Body of pancreas (tissue), 4 donors: ENCODE measurements at places on chromosomes 2 and 18. TPM values are rescaled to one million over a fixed set of nuclear protein-coding genes. Genes with fewer than 3 reads are reported as not detected.

RFTN2 gene
- 11.9 TPM for total RNA-seq

DNA sequence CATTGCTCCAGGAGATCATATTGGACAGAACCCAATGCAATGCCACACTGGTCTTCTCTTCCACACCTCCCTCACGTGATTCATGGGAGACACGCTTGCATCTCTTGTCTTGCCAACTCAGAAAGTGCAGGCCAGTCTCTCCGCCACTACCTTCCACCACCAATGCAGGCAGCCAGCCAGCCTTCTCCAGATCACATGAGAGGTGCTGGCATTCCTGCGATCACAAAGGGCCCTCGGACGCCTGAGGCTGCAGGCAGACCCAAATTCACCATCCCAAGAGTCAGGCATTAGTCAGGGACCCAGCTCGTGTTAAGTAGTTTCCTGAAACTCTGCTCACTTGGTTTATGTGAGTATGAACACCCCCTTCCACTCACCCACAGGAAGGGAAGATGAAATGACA, 437.0 kb upstream of the ETAA1 start:
- DNase-seq: no peak

DNA sequence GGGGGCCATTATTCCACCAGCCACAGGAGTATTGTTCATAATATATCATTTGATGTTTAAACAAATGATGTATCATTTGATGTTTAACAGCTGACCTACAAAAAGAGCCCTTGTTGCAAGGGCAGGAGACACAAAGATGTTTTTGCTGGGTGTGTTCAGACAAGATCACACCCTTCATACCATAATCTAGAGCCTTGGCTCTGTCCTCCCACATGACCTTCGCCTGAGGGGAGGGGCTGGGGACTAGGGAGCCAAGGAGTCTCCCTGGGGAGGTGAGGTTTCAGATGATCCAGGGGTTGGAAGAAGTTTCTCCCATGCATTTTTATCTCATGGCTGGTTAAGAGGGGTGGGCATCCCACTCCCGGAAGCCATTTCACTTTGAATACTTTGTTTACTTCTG, 33.5 kb downstream of the CDC42EP3 start:
- no peak for DNase-seq

GRCh38 chr2:17627434-17627833, 86.9 kb downstream of the VSNL1 start:
- no peak for DNase-seq

DNA sequence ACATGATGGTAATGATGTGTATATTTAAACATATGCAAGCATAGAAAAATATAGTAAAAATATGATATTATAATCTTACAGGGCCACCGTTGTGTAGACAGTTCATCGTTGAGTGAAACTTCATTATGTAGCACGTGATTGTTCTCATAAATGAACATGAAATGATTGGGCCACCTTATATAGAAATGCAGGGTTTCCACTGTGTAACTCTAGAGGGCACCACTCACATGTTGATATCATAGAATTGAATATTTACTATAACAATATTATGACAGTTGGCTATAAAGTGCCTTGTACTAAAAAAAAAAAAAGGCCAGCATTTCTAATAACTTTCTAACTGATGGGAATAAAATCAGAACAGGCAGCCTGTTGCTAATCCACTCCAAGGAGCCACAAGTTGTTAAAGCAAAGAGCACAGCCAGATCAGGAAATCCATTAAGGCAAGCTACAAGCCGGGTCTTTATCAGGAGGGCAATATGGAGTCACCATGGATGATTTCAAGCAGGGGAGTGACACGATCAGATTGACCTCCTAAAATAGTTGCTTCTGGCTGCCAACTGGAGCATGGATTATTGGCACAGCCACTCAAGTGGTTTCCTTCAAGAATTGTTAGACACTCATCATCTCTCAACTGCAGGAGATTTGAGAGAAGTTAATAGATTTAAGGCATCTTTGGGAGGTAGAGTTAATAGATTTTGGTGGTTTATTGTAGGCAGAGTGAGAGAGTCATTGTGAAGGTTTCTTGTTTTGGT, 16.7 kb downstream of the IL1F10 start:
- DNase-seq: no peak

- DNase-seq: no peak
Measured at GRCh38 chr18:56727399-56727798, 76.2 kb downstream of the WDR7 start.

- no peak for DNase-seq
Measured at GRCh38 chr2:126059379-126059778, 596.6 kb upstream of the GYPC start.

DNA sequence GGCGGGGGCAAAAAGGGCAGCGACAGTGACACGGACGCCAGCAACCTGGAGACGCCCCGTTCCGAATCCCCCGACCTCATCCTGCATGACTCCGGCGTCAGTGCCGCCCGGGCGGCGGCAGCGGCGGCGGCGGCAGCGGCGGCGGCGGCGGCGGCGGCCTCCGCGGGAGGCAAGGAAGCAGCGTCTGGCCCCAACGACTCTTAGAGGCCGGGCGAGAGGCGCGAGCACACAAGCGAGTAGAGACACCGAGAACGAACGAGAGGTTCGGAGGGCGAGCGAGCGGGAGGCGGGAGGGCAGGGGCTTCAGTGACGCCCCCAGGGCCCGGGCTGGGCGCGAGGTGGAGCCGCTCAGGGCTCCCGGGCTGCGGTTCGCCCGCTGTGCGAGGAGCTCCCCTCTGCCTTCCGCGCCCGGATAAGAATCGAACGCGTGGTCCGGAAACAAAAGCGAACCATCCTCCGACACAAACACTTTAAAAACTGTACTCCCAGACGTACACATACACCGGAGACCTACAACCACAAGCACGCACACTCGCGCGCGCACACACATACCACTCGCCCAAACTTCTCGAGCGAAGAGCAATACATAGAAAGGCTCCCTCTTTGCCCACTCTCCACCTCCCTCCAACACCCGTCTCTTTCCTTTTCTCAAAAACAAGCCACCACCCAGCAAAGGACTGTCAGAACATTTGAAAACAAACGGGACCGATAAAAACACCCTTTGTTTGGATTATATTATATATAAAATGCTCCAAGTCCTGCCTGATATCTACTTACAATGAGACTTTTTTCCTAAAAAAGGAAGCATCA, 2.8 kb downstream of the SP9 start:
- DNase-seq: no peak

DNA sequence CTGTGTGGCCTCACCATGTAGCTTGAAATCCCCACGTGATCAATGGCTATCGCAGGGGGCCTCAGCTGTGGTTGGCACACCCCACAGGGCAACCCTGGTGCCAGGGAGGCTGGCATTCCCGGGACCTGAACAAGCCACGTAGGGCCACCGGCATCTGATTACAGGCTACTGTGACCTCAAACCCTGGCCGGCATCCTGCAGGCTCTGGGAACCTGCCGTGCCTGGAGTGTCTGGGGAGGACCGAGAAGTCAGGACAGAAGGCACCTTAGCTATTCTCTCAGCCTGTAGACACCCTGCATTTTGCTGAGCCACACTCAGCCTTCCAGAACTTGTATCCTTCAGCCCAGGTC, 213.0 kb downstream of the GLI2 start:
- no peak for DNase-seq

DNA sequence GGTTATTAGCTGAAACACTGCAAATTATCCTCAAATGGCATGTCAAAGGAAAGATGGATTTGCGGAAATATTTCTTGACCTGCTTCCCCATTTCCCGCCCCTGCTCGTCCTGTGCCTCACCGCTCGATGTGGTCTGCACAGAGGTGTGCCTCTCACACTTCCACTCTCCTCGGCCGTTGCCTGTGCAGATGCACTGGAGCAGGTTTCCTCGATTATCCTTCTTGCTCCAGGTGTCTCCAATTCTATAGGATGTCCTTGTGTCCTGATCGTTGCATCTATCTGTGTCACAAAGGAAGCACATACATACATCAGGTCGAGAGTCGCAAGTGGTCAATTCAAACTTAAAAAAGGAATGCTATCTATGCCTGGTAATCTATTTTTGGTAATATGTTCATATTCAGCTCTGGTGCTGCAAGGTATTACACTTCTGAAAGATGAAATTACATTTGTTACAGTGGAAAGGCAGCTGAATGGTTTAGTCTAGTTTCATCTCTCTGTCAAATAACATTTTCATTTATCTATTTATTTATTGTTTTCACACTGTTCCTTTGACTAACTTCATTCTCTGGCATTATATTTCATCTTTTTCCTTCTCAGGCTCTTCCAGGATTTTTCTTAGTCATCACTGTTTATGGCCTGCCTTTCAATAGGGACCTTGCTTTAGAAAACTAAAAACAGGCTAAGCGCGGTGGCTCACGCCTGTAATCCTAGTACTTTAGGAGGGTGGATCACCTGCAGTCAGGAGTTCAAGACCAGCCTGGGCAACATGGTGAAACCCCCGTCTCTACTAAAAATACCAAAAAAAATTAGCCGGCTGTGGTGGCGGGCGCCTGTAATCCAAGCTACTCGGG, 7.6 kb downstream of the FN1 start:
- DNase-seq: no peak

DNA sequence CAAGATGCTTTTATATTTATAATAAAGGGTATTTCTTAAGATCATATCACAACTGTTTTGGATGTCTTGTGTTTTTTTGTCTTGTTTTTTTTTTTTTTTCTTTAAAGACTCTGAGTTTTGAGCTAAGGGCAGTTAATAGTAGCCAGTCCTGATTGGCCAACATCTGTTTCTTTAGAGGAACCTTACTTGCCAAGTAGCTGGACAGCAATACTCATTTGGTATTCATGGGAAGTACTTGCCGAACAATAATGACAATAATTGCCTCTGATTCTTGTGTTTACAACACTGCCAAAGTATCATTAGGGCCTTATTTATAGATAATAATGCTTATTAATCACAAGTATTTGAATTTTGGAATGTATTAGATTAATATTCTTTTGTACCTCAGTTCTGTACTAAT, 17.1 kb upstream of the POU3F3 start:
- DNase-seq: no peak

DNA sequence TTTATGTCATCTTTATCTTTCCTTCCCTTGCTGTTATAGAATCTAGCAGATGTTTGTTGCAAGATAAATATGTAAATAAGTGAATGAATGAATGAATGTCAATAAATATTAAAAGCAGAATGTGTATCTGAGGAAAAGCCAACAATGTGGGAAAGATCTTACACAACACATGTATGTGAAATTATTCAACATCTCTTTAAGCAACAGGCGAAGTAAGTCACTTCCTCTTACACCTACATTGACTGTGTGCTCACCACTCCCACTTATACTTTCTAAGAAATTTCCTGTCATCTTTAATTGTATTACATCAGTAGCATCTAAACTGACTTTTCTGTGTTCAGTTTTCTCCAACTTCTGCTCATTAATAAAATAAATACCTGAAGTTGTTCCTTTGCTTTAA, 43.0 kb downstream of the RAD51AP2 start:
- no peak for DNase-seq

DNA sequence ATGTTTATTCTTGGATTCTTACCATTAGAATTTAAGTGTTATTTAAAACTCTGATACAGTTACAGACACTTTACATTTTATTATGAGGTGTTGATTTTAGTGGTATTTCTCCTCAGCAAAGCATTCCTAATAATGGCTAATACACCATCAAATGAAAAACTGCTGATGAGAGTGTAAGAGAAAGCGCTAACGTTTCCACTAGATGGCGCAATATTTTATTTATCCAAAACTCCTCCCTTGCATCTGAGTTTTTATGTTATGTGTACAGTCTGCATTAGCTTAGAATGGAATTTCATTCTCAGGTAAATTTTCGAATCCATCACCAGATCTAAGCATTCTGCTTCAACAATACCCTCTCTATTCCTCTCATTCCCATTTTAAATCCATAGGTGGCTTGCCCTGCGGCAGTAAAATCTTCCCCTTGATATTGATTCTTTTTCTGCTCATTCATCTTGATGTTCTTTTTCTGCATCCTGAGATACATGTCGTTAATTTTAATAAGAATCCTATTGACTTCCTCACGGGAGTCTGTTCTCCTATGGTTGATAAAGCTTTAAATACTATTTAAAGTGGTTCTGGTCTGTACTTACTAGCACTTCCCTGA, 53.9 kb downstream of the PRKRA start:
- peak; percentile 20 for DNase-seq

- no peak for DNase-seq
Measured at GRCh38 chr2:223537115-223537514, 65.0 kb downstream of the SCG2 start.

DNA sequence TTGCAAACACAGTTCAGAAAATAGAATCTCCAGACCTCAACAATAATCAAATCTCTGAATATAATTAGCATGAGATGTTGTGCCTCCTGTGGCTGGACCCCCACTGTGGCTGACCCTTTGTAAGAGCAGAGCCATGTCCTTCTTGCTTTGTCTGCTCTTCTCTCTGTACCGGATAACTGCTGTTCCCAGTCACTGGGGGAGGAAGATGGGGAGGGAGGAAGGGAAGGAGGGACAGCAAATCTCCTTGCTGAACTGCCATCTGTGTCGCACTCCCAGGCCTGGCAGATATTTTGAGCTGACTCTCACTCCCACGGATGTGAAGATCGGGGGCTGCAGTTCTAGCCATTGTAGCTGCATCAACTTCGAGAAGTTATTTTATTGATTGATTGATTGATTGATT, 319.0 kb upstream of the CXCR4 start:
- DNase-seq: no peak

DNA sequence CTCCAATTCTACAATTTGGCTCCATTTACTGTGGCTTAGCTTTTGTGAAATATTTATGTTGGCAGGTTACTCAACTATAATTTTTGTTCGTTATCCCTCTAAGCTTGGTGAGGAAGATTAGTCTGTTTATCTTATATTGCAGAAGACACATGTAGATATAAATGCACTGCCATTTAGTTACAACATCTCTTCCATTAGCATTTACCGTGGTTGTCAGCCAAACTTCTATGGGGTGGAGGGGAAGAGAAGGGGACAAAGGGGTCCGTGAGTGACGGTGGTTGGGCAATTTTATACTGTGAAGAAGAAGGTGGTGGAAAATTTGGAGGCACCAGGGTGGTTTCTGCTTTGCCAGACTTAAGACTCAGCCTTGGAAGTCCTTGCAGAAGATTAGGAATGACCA, 117.6 kb upstream of the CXCR4 start:
- DNase-seq: no peak

DNA sequence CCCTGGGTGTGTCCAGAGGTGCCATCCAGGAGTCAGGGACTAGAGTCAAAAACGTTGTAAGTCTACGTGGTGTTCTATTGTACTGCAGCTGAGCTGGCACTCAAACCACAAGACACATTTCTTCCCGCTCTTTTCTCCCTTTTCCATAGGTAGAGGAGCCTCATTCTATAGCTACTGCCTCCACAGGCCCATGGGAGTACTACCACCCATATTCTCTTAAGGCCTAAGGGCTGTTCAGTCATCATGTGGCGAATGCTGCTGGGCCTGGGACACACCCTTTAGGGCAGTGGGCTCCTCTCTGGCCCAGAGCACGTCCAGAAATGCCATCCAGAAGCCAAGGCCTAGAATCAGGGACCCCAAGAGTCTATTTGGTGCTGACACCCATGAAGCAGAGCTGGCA, 1271.7 kb downstream of the CNTNAP5 start:
- no peak for DNase-seq

- DNase-seq: no peak
Measured at GRCh38 chr2:224887141-224887540, 155.1 kb downstream of the DOCK10 start.

GRCh38 chr18:59950215-59950944, 50.6 kb downstream of the PMAIP1 start:
- peak; percentile 61 for DNase-seq

- no peak for DNase-seq
Measured at GRCh38 chr18:74731097-74731496, 133.4 kb downstream of the ZNF407 start.
